ENCODE measurements at places on chromosomes 4 and X.
A peak's percentile ranks its signal among the peaks of the same experiment; 100 is the strongest.

DNA sequence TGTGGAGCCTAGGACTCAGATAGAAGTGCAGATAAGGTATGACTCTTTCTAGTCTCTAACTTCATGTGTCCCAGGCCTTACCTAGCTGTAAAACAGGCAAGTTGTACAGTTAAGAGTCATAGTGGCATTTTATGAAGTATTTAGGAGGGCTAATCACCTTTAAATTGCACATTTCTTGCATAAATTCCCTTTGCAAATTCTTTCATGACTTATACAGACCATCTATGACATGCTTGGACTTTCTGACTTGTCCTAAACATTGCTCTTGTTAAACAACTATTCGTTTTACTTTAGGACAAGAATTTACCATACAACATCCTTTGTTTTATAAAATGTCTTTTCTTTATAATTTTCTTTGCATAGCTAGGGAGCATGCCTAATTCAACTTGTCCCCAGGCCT is 7.8 kb upstream of the RRAGB start:
- DNase-seq: no peak

DNA sequence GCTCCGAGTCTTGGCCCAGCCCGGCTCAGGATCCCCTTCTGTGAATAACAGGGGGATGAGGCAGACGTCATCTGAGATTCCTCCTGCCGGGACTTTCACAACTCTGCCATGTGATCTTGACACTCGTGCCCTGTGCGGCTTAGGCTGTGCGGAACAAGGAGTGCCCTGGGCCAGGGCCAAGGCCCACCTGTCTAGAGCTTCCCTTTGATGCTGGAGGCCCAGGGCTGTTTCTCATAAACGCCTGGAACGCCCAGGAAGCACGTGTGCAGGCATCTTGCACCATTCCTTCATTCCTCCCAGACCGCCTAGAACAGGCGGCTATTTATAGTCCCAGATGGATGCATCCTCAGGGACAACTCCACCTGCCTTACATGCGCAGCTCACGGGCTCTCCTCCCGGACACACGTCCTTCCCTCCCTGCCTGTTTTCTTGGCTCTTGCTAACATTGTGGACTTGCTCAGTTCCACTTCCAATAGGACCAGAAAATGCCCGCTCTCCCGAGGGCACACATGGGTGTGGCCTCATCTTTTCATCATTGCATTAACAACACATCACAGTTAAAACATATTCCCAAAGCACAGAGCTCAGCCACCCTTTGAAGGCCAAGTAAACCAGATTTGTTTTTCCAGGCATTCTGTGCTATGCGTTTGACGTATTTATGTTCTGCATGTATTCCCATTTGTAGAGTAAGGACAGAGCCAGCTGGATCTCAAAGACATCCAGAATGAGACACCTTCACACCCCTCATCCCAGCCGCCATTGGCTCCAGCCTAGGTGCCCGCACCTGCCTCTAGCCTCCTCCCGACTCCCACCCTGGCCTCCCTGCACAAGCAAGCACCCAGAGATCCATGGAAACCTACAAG is 57.2 kb downstream of the ABLIM2 start:
- DNase-seq: no peak

- no peak for DNase-seq
Observed at GRCh38 chr4:152187693-152188092, 348.2 kb downstream of the FBXW7 start.

GRCh38 chr4:94676970-94677369 is 80.8 kb upstream of the BMPR1B start:
- no peak for DNase-seq

DNA sequence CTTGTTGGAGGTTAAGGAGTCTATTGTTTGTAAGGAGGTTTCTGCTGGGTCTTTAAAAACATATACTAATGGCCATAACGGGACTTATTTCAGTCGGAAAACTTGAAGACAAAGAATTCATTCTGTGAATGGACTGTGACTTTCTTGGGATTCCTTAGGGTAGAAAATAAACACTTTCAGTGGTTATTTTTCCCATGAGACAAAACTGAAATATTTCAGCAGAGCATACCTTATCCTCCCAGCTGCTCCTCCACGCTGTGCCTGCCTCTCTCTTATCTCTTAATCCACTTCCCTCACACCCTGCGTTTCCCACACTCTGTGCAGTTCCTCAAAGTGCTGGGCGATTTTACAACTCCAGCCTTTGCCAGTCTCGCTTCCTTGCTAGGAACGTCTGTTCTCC is 47.1 kb upstream of the SORBS2 start:
- DNase-seq: no peak

DNA sequence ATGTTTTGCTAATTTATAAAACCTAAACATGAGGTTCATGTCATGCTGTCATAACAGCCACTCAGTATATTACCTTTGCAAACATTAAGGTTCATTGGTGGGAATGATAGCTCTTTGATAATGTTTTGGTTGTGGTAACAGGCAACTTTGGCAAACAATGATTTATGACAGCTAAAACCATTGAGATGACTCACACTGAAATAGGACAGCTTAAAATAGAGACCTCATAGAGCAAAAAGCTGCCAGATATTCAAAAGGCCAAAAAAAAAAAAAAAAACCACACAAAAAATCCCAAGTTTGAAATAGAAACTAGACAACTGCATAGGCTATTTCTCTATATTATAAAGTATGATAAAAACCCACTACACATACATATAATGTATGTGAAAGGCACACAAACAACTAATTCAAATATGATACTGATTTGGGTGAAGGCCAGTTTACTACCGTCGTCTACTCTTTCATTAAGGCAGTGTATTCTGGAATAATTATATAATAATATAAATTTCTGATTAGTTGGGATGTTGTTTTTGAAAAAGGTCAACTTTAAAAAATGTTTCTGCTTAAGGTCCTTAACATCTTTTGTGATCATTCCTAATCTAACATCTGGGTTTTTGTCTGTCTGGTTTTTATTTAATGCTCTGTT is 646.0 kb upstream of the PITX2 start:
- no peak for DNase-seq

GRCh38 chr4:141417387-141417786 is 196.7 kb downstream of the ZNF330 start:
- DNase-seq: no peak

- no peak for DNase-seq
Observed at GRCh38 chr4:118760493-118760892, 75.3 kb downstream of the METTL14 start.

DNA sequence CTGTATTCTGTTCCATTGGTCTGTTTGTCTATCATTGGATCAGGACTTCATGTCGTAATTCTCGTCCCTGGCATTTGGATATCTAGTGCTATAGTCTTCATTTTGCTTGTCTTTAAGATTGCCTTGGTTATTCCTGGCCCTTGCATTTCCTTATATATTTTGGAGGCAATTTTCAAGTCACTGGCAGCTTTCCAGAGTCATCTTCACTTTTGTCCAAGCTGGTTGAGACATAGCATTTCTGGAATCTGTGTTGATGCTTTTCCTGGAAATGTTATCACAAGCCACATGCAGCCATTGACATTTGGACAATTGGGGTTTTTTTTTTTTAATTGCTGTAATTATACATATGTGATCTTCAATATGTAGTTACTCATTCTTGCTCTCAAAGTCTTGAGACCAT is 45.2 kb upstream of the HGFAC start:
- no peak for DNase-seq

GRCh38 chrX:66110112-66110511 is 53.9 kb upstream of the HEPH start:
- DNase-seq: peak; percentile 8

- DNase-seq: no peak
Observed at GRCh38 chr4:109319684-109320083, 17.2 kb upstream of the COL25A1 start.

GRCh38 chrX:68599256-68600152 is 48.0 kb upstream of the STARD8 start:
- DNase-seq: peak; percentile 5

- peak; percentile 26 for DNase-seq
Observed at GRCh38 chrX:139759637-139760036, 51.7 kb upstream of the MCF2 start.

- DNase-seq: no peak
Observed at GRCh38 chr4:27098034-27098433, 237.4 kb downstream of the STIM2 start.

DNA sequence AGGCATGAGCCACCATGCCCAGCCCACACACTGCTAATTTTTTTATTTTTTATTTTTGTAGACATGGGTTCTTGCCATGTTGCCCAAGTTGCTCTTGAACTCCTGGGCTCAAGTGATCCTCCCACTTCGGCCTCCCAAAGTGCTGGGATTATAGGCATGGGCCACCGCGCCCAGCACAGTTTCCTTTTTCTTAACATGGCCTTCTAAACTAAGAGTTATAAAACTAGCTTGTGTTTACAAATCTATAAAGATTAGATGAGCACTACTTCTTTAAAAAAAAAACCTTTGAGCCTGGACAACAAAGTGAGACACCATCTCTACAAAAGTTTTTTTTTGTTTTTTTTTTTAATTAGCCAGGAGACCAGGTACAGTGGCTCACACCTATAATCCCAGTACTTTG is 10.7 kb downstream of the GRSF1 start:
- no peak for DNase-seq

GRCh38 chrX:139832718-139833309 is 100.0 kb downstream of the ATP11C start:
- DNase-seq: no peak

- no peak for DNase-seq
Observed at GRCh38 chr4:149203256-149204001, 612.2 kb downstream of the IQCM start.

- DNase-seq: no peak
Observed at GRCh38 chrX:142831961-142832530, 193.7 kb upstream of the SPANXN4 start.

- peak; percentile 77 for DNase-seq
Observed at GRCh38 chr4:4859799-4860599, 534 bp downstream of the MSX1 start.

DNA sequence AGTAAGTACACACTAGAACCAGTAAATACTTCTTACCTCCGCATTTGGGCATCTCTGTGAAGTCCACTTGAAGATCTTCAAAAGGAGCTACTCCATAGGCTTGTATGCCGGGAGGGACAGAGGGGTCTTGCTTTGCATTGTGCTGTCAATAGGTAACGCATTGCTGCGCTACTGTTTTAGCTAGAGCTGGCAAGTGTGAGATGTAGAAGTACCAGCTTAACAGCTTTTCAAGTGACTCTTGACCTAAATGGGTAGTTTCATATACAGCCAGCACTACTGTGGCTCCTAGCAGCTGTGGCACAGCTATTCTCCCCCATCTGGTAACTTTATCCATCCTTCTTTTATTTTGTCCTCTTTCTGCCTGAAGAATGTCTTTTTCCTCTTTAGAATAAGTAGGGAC is 205.3 kb upstream of the KLF8 start:
- DNase-seq: no peak

DNA sequence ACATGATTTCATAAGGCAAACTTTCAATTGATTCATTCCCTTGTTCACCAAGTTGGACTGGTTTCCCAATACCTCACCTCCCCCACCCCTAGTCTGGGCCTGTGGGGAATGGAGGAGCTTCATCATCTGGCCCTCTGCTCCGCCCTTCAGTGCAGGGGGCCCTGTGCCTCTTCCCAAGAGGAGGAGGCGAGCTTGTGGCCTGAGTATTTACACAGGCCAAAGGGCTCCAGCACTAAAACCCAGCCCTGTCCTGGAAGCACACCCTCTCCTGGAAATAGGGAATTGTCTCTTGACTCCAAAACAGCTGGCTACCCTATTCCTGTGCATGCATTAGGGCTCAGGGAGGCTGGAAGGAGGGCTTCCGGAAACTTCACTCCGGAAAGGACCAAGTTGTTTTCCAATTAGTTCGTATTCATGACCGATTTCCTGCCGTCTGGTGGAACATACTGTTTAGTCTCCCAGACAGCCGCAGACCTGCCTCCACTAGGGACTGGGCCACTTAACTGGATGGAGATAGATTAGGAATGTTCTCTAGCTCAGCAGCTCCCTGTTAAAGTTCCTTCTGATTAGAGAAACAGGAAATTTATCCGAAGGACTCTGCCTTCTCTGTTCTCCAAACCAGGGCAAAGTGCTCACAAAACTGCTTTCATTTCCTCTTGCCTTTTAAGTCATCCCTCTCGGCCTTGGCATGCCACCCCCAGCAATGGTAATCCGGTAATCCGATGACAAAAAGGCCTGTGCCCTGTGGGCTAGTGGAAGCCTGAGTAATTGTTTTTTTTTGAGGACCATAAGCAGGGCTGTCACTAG is 5.8 kb downstream of the SRPX2 start:
- peak; percentile 26 for DNase-seq

DNA sequence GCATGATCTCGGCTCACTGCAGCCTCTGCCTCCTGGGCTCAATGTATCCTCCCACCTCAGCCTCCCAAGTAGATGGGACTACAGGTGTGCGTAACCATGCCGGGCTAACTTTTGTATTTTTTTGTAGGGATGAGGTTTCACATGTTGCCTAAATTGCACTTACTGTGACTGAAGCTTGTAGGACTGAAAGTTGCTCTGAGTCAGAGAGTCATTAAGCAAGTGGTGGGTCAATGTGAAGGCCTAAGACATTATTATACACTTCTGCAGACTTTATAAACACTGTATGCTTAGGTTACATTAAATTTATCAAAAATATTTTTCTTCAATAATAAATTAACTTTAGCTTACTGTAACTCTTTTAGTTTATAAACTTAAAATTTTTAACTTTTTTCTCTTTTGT is 170.2 kb downstream of the FAT4 start:
- DNase-seq: no peak

DNA sequence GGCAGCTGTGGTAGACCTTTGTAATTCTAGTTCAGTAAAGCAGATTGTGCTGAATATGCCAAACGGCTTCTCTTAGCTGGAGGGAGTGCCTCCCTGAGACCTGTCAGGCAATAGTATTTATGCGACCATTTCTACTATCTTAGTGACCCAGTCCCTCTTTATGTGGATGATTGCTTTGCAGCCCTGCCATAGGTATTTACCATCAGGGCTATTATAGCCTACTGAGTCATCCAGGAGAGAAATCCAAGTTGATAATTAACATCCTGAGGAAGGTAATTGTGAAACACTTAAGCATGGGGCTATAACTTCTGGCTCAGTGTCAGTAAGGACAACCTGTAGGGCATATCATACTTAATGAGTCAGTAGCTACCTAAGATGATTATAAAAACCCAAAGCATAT is 103.9 kb upstream of the MAOA start:
- DNase-seq: no peak

GRCh38 chr4:26343038-26343398 is 22.2 kb downstream of the RBPJ start:
- DNase-seq: no peak

DNA sequence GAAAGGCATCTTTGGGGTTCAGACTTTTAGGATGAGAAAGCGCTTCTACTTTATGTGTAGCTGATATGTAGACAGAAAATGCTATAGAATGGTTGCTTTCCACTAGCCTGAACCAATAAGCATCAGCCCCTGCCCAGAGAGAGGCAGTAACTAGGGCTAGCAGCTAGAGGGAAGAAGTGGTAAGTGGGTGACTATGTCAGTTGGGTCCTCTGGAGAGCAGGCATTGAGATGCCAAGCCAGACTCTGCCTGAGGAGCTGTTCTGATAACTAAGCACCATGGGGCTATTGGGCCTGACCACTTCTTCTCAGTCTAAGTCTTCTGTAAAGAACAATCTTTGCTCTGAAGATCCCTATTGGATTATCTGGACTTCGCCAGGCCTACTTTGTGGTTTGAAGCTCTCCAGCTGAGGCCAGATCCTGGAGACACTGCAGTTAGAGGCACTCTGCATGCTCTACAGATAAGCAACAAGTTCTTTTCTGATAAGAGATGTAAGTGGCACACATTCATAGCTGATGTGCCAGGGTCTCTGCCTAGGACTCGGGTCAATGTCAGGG is 146.1 kb downstream of the RBM46 start:
- no peak for DNase-seq
